ENCODE measurements at places on chromosomes 4 and X. TPM values are rescaled to one million over a fixed set of nuclear protein-coding genes. Genes with fewer than 3 reads are reported as not detected.

The JCHAIN gene
- not detected for total RNA-seq

The CRMP1 gene
- 73.1 TPM for total RNA-seq

The MAOA gene
- 0.44 TPM for total RNA-seq

The DUSP21 gene
- not detected for total RNA-seq
